ENCODE measurements at places on chromosomes 3 and 15.

DNA sequence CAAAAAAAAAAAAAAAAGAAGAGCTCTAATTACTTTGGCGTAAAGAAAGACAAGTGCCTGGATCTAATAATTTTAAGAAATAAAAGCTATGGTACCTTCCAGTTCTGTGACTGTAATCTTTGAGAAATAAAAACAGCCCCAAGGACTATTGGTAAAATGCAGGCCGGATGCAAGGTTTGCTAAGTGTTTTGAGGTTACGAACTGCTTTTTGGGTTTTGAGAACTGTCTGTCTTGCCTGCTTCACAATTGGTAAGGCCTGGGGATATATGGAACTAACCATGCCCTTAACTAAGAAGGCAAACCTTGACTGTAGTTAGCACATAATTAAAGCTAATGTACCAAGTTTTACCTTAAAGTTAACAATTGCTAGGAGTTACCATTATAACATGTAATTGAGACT lies 388.4 kb upstream of the CBLB start:
- DNase-seq = no peak

DNA sequence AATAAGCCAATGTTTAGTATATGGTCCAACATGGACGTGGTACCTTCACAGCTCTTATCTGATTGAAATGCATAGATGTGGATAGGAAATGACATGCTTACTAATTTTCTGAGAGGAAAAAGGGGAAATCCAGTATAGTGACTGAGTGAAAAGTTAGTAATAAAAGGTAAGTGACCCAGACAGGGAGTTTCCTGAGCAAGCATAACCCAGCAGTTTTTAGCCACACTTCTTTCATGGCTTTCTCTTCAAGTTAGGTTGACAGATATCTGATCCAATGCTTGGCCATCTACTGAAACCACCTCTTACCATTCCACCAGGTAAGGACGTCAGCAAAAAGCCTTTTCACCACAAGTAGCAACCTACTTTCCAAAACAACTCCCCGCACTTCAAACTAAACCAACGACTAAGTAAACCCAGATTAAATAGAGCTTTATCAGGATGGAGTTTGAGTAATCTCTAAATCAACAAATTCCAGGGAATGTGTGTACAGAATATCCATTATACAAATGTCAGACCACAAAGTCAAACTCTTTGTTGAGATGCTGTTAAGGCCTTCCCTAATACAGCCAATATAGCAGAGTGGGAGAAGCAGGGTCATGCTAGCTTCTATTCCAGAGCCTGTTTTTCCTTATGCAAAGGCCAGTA lies 329.7 kb downstream of the RORA start:
- no peak for DNase-seq

DNA sequence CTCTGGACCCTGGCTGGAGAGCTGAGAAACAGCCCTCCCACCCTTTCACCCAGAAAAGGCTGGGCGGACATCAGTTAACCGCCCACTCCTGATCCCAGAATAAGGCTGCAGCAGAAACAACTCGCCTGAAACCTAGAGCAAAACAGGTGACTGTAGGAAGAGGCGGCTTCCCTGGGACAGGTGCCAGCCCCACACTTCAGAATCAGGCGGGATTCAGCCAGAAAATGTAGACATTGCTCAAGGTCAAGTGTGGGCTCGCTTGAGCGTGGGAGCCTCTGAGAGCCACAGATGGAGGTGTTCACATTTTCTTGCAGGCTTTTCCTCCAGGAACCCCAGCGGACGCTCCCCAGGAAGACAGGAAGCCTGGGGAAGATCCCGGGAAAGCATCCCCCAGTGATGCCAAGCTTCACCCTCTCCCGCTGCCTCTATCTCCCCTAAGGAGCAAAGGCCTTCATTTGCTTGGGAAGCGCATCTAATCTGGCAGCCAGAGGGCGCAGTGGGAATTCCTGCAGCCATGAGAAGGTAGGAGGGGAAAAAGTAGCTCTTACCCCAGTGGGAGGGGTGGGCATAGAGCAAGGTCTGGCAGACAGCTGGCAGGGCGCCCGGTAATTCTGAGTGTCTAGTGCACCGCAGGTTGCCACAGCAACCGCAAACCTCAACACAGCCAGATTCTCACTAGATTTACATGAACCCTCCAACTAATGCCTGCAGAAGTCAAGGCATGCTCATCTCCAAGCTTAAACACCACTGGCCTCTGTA lies 77.7 kb downstream of the OCA2 start:
- no peak for DNase-seq

GRCh38 chr3:55626279-55626665 lies 139.2 kb upstream of the WNT5A start:
- no peak for DNase-seq

DNA sequence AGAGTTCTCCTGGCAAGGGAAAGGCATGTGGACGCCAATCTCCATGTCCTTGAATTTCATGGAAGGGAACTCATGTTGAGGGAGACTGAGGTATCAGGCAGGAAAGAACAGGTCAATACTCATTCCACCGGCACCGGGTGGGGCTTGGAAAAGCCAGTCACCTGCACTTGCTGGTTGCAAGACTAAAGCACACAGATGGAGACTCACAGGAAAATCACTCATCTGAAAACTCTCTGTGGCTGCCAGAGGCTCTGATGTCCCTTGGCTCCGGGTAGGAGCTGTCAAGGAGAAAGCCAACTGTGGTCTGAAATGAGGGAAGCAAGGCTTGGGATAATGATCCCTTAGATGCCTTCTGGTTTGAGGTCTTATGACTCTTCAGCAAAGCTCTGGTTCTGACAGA lies 8.7 kb upstream of the CGNL1 start:
- no peak for DNase-seq

- DNase-seq = no peak
These were observed 184.0 kb downstream of the GOLGA6L6 start for GRCh38 chr15:20357481-20358065.

DNA sequence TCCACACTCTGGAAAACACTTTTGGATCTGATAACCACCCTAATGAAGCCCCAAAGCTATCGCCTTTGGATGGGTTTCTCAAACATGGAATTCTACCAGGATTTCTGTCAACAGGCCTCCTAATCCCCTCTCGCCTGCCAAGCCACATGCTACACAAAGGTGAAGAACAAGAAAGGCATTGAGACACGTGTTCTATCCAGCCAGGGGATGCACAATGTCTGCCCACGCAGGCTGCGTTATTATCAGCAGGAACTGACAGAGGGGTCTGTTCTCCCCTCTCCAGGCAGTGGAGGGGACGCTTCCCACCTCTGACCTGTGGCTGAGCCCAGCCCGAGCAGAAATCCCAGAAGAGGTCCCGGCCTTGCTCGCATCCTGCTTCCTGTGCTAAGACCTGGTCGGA lies 45.4 kb upstream of the THBS1 start:
- no peak for DNase-seq

- DNase-seq = no peak
These were observed 57.2 kb downstream of the BFSP2 start for GRCh38 chr3:133457025-133457424.
